ENCODE measurements at places on chromosomes 6 and 20. TPM values are rescaled to one million over a fixed set of nuclear protein-coding genes. Genes with fewer than 3 reads are reported as not detected.

Gene DNAH8
- under 0.01 TPM for total RNA-seq

Gene PTCHD4
- total RNA-seq = 0.54 TPM

Gene TMEM244
- not detected for total RNA-seq

Gene SNX5
- total RNA-seq = 165 TPM

All from articular chondrocyte of knee joint (primary cell).